ENCODE measurements at places on chromosomes 2 and 18. TPM values are rescaled to one million over a fixed set of nuclear protein-coding genes. Genes with fewer than 3 reads are reported as not detected.

Gene ZRANB3
- total RNA-seq = 6.0 TPM

Gene IL18R1
- total RNA-seq = 0.25 TPM

Gene MC2R
- not detected for total RNA-seq

Gene RNMT
- 16.8 TPM for total RNA-seq

Gene SNTG2
- 0.38 TPM for total RNA-seq

Gene APCDD1
- total RNA-seq = not detected

Gene INO80C
- total RNA-seq = 13.8 TPM

Gene RFTN2
- 9.8 TPM for total RNA-seq

Gene ANO7
- total RNA-seq = 1.0 TPM

Gene TPRKB
- 18.2 TPM for total RNA-seq

Gene DSC3
- under 0.01 TPM for total RNA-seq

Gene PLEK
- under 0.01 TPM for total RNA-seq

Gene RIOK3
- total RNA-seq = 60.2 TPM

Gene FOXI3
- not detected for total RNA-seq

Gene FRZB
- total RNA-seq = 0.13 TPM

Gene CETN1
- not detected for total RNA-seq

Gene GULP1
- total RNA-seq = 2.6 TPM

Gene ACTG2
- not detected for total RNA-seq

Gene ATOH8
- 21.5 TPM for total RNA-seq

Gene MGAT5
- total RNA-seq = 83.6 TPM

Gene C18orf54
- total RNA-seq = 6.9 TPM

Gene RGPD3
- 0.13 TPM for total RNA-seq

Gene LPIN1
- 14.7 TPM for total RNA-seq

Gene ABHD1
- total RNA-seq = not detected

Gene CCDC102B
- 34.0 TPM for total RNA-seq

Gene SCYGR7
- not detected for total RNA-seq

Gene SERPINE2
- total RNA-seq = 1.8 TPM

Gene LDLRAD4
- total RNA-seq = 6.7 TPM

Gene TCF7L1
- total RNA-seq = 6.2 TPM

Gene FOXD4L1
- total RNA-seq = not detected

Gene CHRNA1
- 0.90 TPM for total RNA-seq

Gene SCYGR5
- total RNA-seq = not detected

Gene TMEM200C
- total RNA-seq = under 0.01 TPM

Gene ACMSD
- total RNA-seq = not detected

Gene TRABD2A
- total RNA-seq = 0.25 TPM

Gene SERPINB4
- 0.13 TPM for total RNA-seq

Gene RALB
- 182 TPM for total RNA-seq

Gene CYP1B1
- total RNA-seq = 0.13 TPM

Gene SLC19A3
- total RNA-seq = under 0.01 TPM
